ENCODE measurements at places on chromosomes 7 and 10.
A peak's percentile ranks its signal among the peaks of the same experiment; 100 is the strongest.

- no peak for DNase-seq
Measured at GRCh38 chr10:96998329-96998888, 166.3 kb downstream of the LCOR start.

DNA sequence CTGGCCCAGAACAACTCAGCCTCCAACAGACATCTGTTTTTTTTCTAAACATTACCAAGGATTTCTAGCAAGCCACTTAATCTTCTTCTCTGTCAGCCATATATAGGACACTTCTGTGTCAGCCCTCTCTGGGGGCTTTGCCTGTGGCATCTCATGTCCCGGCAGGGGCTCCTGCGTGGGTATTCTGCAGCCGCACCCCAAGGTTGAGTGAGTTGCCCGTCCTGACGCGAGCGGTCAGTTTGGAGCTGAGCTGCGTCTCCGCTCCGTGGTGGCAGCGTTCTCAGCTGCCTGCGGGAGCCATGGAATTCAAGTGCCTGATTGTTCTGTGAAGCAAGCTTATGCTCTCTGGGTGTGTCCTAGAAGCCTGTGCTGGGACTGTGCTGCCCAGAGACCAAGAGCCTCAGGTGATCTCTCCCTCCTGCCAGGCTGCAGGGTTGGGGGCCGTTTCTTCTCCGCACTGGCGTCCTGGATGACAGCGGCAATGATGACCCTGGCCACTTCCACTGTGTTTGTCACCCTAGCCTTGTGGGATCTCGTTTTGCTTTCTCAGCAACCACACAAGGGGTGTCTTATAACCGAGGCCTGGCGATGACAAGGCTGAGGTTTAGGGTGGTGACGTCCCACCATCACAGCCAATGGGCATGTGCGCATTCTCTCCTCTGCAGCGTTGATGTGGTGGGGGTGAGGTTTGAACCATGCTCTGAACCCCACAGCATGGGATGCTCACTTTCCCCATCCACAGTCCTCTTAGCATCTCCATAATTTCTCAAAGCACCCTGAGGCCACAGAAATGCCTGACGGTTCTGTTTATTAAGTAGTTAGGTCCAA, 612.6 kb upstream of the FOXK1 start:
- no peak for DNase-seq

GRCh38 chr10:23584396-23584795, 145.5 kb downstream of the OTUD1 start:
- DNase-seq = no peak

DNA sequence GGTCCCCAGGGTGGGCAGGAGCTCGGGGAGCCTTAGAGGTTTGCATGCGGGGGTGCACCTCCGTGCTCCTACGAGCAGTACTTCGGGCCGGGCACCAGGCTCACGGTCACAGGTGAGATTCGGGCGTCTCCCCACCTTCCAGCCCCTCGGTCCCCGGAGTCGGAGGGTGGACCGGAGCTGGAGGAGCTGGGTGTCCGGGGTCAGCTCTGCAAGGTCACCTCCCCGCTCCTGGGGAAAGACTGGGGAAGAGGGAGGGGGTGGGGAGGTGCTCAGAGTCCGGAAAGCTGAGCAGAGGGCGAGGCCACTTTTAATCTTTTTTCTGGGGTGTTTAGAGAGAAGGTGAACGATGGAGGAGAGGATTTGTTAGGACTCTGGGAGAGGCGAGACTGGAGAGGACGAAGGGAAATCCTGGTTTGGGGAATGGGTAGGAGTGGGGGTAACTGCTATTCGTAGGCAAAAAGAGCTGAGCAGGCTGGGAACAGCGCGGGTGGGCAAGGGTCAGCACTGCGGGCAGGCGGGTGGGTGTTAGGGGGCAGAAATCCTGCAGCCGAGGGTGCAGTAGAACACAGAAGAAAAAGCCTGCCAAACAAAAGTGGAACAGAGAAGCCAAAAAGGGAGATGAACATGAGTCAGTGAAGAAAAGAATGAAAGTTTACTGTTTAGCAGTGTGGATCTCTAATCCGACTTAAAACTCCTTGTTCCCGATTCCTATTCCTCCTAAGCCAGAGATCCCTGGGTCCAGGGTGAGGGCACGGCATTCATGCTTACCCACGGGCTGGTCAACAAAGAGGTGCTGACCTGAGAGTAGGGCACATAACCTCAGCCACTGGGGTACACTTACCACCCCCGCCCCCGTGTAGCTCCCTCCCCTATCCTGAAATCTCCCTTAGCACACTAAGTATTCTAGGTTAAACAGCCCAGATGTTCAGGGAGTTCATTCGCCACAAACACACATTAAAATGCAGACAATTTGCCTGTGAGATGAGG, 26.9 kb downstream of the PRSS2 start:
- no peak for DNase-seq

DNA sequence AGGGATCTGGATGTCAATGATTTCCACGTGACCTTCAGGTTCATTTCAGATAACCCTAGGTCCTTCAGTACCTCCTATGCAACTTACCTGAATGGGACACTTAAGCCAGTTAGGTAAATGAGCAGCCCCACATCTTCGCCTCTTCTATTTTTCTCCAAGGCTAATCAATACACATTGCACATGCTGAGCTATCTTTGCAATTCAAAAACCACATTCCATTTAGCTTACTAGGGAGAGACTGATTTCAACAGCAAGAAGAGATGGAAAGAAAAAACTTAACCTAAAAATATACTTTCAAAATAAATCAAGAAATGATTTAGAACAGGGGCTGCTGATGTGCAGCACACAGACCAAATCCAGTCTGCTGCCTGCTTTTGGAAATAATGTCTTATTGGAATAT, 81.8 kb upstream of the CDCA7L start:
- DNase-seq = no peak

- peak; percentile 31 for DNase-seq
Measured at GRCh38 chr7:6446838-6447580, 745 bp downstream of the DAGLB start.

- peak; percentile 72 for DNase-seq
Measured at GRCh38 chr10:102422545-102423129, 2.0 kb downstream of the FBXL15 start.

DNA sequence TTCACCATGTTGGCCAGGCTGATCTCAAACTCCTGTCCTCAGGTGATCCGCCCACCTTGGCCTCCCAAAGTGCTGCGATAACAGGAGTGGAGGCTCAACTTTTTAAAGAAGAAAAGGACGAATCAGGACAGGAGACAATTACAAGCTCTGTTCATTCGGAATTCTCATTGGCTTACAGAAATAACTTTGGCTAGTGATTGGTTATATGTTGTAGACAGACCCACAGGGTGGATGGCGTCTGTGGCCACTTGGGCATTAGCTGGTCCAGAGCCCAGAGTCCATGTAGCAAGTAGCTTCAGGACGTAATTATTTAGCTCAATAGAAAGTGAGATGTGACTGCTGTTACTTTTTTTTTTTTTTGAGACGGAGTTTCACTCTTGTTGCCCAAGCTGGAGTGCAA, 160.5 kb upstream of the TNRC18 start:
- no peak for DNase-seq

DNA sequence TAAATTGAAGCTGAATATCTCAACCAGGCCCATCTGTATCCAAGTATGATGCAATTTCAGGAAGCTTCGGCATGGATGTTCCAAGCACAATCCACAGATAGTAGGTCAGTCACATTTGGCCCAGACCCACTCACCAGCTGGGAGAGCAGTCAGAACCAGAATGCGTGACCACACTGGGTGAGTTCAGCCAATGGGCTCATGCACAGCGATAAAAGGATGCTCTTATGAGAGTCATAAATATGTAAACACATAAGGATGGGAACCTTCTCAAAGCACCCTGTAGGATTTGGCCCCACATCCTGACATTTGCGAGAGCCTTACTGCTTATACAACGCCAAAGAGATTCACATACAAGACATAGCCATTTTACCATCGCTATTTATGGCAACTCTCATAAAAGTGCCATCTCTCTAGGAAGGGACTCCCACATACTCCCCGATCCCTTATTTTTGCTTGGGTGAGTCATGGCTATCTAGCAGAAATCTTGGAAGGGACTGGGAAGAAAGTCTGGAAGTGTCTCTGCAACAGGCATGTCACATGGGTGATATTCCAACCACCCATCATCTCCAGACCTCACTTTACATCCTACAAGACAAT, 3.0 kb downstream of the AFAP1L2 start:
- no peak for DNase-seq

DNA sequence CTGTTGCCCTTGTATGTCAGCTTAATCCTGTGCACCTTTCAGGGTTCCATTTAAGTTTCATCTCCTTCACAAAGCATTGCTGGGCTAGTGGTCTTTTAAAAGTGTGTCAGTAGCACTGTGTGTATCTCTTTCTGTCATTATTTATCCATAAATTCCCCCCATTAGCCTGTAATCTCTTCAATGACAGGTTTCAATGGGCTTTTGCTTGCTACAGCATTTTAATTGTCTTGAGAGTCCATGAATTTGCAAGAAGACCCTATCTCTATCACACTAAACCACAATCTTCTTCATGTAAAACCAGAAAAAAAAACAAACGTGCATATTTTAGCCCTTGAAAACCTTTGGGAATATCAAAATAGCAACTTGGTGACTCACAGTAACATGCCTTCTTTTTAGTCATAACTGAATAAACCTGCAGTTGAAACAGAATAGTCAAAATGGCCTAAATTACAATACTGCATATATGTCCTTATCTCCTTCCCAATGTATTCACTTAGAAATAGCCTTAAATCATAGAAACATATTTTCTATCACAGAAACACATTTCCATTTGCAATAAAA, 118.6 kb downstream of the PON1 start:
- DNase-seq = no peak

GRCh38 chr7:2930310-2931033, 86.4 kb upstream of the GNA12 start:
- no peak for DNase-seq

GRCh38 chr7:106788637-106789036, 76.4 kb upstream of the PIK3CG start:
- DNase-seq = no peak

GRCh38 chr10:110851020-110851612, 20.6 kb upstream of the PDCD4 start:
- no peak for DNase-seq

DNA sequence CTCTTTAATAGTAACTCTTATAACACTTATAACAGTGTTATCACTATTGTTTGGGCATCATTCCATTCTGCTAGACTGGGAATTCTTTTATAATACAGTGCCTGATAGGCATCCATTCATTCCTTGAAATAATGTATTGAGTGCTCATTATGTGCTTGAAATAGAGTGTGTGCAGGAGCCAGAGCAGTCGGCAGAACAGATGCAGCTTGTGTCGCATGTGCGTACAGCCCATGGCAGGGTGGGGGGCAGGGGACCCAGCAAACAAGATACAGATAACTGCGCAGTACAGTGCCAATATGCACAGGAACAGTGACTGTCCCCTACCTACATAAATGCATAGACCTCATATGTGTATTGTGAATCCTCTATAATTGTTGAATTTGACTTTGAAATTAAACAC, 99.3 kb downstream of the KAT6B start:
- no peak for DNase-seq

- DNase-seq = no peak
Measured at GRCh38 chr10:124655191-124656112, 88.7 kb downstream of the FAM53B start.

DNA sequence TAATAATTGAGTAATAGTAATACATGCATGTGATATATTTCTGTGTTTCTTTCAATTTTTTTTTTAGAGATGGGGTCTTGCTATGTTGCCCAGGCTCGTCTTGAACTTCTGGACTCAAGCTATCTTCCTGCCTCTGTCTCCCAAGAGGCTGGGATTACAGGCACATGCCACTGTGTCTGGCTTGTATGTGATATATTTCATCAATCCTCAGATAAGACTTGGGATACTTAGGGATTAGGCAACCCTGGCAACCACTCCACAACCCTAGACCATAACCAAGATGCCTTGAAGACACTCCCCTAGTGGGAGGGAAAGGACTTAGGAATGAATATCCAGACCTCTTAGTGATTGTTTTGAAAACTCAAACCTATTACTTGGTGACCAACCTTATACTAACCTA, 154.8 kb downstream of the CCDC3 start:
- DNase-seq = no peak

DNA sequence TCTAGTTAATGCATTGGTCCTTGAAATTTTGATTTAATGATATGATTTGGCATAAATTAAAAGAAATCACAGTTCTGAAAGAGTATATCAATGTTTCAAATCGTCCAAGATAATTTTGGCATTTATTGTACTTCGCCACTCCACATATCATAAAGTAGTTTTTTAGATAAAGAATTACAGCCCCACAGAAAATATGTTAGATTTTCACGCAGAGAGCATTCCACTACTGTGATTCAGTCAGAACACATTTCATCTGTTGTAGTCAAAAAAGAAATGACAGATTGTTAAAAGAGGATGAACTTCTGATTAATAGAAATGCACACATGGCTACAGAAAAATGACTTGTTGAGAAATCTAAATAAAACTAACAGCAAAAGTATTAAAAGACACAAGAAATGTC, 1063.5 kb upstream of the LRRN3 start:
- no peak for DNase-seq

- no peak for DNase-seq
Measured at GRCh38 chr7:8063706-8064297, 95.2 kb downstream of the GLCCI1 start.

DNA sequence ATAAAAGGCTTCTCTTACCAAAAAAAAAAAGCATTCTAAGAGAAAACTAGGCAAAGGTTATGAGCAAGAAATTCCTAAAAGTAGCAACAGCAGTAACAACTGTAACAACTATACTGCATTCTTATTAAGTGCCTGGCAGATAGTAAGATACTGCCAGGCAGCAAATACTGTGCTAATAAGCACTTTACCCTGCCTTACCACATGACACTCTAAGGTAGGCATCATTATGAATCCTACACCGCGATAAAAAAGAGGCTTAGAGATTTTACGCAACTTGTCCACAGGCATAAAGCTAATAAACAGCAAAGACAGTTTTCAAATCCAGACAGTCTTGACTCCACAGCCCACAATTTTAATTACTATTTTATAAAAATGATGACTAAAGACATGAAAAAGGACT, 83.2 kb downstream of the USP6NL start:
- no peak for DNase-seq

GRCh38 chr7:17939211-17939605, 1.1 kb downstream of the SNX13 start:
- no peak for DNase-seq

GRCh38 chr10:3113343-3113720, 46.0 kb downstream of the PFKP start:
- DNase-seq = no peak

DNA sequence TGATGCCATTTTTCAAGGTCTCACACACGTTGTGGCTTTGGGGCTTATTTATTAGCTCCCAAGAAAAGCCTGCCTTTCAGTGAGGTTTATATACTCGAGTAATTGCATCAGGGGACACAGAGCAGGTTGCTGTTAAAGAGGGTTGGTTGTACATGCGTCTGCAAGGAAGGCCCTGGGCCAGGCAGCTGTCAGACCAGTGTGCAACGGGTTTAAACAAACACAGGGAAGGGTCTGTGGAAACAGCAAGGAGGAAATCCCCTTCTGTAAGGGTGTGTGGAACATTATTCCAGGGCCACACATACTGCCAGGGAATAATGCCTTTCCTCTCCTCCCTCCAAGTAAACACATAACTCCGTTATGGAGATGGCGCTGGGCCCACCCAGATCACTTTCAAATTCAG, 1.7 kb upstream of the CHST15 start:
- no peak for DNase-seq

Data from activated naive CD4-positive, alpha-beta T cell treated with anti-CD3 and anti-CD28 coated beads, Interleukin-2, amount 50 U/mL, for 72 hours (primary cell).